T-helper 9 cell (primary cell): ENCODE measurements at places on chromosomes 5 and 9.

GRCh38 chr9:130207241-130207992 is 35.2 kb downstream of the NCS1 start:
- DNase-seq, result no peak

DNA sequence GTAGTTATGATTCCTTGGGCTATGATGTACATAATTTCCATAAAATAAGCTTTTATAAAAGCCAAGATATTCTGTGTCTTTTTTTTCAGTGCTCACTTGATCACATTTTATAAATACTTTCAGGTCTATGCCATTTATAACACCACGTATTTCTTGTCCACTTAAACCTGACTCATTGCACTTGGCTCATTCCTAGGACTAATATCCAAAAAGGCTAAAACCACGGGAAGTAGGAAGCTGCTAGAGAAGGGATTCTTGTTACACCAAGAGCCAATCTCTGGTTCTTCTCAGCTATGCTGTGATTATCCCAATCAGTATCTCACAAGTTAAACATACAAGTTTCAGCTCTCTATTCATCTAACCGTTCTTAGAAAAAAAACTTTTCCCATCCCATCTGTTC is 80.4 kb upstream of the CDH6 start:
- DNase-seq, result no peak

DNA sequence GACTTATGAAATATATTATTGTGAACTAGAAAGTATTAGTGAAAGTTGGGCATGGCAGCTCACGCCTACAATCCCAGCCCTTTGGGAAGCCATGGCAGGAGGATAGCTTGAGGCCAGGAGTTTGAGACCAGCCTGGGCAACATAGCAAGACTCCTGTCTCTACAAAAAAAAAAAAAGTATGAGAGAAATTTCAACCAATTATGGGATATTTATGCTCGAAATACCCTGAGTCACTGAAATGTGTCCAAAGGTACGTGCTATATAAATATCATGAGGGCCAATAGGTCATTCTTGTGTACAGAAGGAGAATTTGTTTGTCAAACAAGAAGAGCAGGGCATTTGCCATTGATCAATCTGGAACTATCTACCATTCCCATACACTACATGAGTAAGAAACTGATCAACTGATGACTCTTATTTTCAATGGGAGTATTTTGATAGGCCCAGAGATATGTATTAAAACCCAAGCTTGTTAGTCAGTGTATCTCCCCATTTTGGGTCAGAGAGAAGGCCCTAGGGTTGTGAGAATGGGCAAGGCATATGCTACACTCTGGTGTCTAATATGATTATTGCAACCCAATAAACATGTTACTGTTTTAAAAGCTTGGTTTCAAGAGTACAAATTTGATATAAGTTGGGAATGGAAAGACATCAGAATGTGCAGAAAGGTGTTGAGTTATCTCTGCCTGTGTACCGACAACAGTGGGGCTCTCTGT is 21.7 kb upstream of the HOMER1 start:
- no peak for DNase-seq

DNA sequence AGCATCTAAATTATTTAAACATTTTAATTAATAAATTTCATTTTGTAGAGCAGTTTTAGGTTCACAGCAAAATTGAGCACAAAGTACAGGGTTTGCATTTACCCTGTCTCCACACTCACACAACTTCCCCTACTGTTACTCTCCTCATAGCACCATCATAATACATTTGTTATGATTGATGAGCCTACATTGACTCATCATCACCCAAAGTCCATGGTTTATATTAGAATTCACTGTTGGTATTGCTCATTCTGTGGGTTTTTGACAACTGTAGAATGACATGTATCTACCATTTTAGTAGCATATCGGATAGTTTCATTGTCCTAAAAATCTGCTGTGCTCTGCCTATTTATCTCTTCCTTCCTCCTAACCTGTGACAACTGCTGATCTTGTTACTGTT is 411.1 kb upstream of the MPDZ start:
- no peak for DNase-seq

DNA sequence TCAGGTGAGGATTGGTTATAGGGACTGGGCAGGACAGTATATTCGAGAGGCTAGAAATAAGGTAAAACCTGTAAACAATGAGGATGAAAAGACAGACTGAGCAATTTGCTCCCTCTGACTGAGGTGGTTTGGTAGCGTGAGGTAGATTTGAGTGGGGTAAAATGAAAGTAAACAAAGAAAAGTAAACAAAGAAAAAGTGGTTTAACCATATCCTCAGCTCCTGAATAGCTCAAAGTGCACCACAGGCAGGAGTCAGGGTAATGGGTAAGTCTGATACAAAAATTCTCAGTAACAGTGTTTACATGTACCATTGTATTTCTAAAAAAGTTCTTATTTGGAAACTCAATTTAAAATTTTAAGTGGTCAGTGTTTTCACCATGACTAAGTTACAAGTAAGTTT is 203.1 kb upstream of the ARRDC3 start:
- no peak for DNase-seq

GRCh38 chr5:87390075-87390474 is 22.7 kb downstream of the CCNH start:
- no peak for DNase-seq

GRCh38 chr5:1172670-1173404 is 28.6 kb upstream of the SLC6A19 start:
- DNase-seq, result no peak
